ENCODE measurements at places on chromosomes 2 and 18.
A peak's percentile ranks its signal among the peaks of the same experiment; 100 is the strongest.

- H3K36me3 ChIP-seq = no peaks in the 10 kb centered on the region
- no peak overlapping the region for H3K4me3 ChIP-seq
- no peak for DNase-seq
Observed at GRCh38 chr18:32530947-32531651, 60.4 kb upstream of the GAREM1 start.

- H3K27ac ChIP-seq = no peak overlapping the region
- peaks cover 2% of the 10 kb centered on the region for H3K27me3 ChIP-seq
- DNase-seq = no peak
- H3K4me1 ChIP-seq = no peaks in the 10 kb centered on the region
Observed at GRCh38 chr2:168475636-168476035, 19.6 kb downstream of the CERS6 start.

GRCh38 chr2:205700331-205701132 lies 18.2 kb downstream of the NRP2 start:
- no peaks in the 10 kb centered on the region for H3K36me3 ChIP-seq
- peaks cover 27% of the 10 kb centered on the region for H3K4me1 ChIP-seq
- H3K27me3 ChIP-seq = no peaks in the 10 kb centered on the region
- peak overlapping the region; percentile 11 for H3K27ac ChIP-seq

- H3K36me3 ChIP-seq = peaks cover 18% of the 10 kb centered on the region
- H3K4me3 ChIP-seq = peak overlapping the region; percentile 71
- peak overlapping the region; percentile 98 for H3K27ac ChIP-seq
- H3K4me1 ChIP-seq = peaks cover 59% of the 10 kb centered on the region
- DNase-seq = no peak
Observed at GRCh38 chr2:113895301-113895700, 5.4 kb downstream of the ACTR3 start.

DNA sequence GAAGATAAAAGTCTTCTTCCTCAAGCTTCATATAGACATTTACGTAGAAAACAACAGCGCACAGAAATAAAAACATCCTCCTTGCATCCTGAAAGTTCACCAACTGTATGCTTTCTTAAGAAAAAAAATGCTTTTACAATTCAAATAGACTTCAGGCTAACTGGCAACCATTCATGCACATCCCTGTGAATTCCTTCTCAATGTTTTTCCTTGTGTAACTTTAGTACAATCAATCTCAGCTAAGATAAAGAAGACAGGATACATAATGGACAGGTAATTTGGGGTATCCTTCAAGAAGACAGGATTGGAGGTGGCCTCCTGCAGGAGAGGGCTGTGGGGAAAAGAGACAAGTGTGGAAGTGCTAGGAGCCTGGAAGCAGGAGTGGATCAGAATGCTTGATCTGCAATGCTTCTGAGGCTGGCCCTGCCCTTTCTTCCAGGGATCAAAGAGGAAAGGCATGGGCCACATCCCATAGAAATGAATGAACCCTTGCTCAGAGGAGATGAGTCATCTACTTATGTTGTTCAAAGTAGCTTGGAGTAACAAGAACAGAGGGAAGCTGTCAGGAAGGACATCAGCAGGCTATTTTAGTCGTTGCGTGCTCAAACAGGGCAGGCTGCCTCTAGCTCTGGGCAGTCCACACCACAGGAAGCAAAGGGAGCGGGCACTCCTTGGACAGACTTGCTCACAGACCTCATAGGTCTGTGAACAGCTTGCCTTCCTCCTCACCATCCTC lies 126.6 kb downstream of the TMEM131 start:
- peaks cover 29% of the 10 kb centered on the region for H3K4me1 ChIP-seq
- no peak for DNase-seq
- no peak overlapping the region for H3K4me3 ChIP-seq
- H3K36me3 ChIP-seq = peaks cover 36% of the 10 kb centered on the region
- peak overlapping the region; percentile 4 for H3K27ac ChIP-seq
- H3K27me3 ChIP-seq = no peaks in the 10 kb centered on the region

GRCh38 chr2:127604986-127605385 lies 41.0 kb upstream of the GPR17 start:
- H3K27me3 ChIP-seq = peaks cover 2% of the 10 kb centered on the region
- DNase-seq = no peak
- peaks cover 2% of the 10 kb centered on the region for H3K36me3 ChIP-seq
- no peak overlapping the region for H3K4me3 ChIP-seq

DNA sequence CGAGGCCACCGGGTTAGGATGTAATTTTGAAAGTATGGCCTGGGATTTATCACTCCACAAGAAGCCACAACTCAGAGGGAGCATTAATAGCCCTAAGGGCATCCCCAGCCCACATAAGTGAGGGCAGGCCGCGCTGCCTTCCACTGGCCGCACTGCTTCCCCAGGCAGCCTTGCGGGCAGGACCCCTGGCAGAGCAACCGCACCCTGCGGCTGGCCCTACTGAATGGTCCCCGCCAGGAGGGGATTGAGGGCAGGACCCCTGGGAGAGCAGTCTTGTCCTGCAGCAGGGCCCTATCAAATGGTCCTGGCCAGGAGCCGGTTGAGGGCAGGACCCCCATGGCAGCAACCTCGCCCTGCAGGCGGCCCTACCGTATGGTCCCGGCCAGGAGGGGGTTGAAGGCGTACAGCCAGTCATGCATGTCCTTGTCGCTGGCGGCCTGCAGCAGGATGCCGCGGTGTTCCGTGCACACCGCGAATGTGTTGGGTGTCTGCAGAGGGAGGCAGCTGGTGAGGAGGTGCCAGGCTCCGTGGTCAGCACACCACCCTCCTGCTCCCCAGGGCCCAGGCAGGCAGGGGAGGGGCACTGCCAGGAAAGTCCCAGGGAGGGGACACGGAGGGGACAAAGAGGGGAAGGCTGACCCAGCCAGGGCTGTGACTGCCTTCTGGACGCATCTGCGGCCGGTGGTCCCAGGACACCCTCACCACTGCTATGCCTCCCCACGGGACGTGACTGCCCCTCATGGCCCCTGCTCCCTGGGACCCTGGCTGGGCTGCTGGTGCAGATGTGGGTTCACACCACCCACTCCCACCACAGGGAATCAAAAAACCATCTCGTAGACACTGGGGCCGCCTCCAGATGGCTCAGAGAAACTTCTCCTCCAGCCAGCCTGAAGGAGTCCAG lies 26.3 kb downstream of the AQP12A start:
- H3K36me3 ChIP-seq = no peaks in the 10 kb centered on the region
- DNase-seq = no peak
- H3K27me3 ChIP-seq = peaks cover 8% of the 10 kb centered on the region
- no peak overlapping the region for H3K27ac ChIP-seq

DNA sequence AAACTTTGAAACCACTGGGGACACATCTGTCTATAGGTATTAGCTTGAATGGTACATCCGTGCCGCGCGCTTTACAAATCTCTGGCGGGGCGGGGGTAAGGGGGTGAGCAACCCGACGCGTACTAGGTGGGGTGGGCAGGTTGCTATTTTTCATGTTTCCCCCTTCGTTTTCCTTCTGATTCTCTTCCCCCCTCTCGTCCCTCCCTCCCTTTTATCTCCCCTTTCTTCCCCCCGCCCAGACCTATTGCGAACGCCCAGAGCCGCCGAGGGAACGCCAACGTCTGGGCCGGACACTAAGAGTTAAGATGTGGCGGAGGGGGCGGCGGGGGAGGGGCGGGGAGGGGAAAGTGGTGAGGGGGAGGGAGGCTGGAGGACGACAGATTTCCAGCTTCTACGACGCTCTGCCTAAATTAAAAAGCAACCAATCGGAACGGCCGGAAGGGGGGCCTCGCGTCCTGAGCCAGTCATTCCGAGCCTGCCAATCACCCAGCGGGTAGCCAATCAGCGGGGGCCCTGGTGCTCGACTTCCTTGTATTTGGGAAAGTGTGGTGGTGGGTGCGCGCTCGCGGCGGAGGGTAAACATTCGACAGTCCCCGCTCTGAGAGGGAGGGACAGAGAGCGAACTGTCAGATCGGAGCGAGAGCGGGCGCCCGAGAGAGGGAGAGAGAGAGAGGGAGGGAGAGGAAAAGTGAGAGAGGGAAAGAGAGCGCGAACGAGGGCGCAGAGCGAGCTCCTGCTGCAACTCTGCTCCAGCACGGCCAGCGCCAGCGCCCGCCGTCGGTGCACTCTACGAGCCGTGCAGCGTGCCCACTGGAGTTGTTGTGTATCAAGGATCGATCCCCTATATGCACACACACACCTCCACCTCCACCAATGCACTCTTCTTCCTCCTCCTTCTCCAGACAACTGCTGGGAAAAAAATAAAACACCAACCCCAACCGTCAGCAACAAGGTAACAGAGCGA lies at the start of gene POU3F3:
TSS of gene POU3F3 (plus strand) at position 582 of the 964 bp plus-strand sequence. CDS start 1,396 bp downstream, outside the sequence.
- no peak for DNase-seq
- H3K4me1 ChIP-seq = peaks cover 24% of the 10 kb centered on the region
- H3K4me3 ChIP-seq = peak within 1 kb of the TSS; percentile 86
- peak within 1 kb of the TSS; percentile 94 for H3K27ac ChIP-seq
- H3K27me3 ChIP-seq = peaks cover 42% of the 10 kb centered on the region

DNA sequence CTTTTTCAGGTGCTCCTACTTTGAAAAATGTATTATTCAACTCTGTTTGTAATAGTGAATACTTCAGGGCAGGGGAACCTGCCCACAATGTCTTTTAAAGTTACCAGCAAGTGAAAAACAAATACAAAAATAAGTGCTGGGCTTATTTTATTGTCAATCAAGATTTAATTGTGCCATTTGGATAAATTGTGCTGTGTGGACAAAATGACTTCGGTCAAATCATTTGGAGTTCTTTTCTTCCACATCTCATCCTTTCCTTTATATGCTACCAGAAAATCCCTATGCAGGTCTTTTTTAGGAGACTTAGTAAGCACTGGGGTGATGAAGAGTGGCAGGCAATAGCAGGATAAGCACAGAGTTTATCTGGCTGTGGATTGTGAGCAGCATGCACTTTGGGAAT lies 63.9 kb downstream of the NYAP2 start:
- H3K27ac ChIP-seq = no peak overlapping the region
- H3K4me3 ChIP-seq = peak overlapping the region; percentile 32
- DNase-seq = no peak
- H3K27me3 ChIP-seq = peaks cover 3% of the 10 kb centered on the region
- H3K36me3 ChIP-seq = no peaks in the 10 kb centered on the region
- peaks cover 9% of the 10 kb centered on the region for H3K4me1 ChIP-seq

- DNase-seq = no peak
- H3K4me1 ChIP-seq = no peaks in the 10 kb centered on the region
- peaks cover 5% of the 10 kb centered on the region for H3K36me3 ChIP-seq
- no peak overlapping the region for H3K4me3 ChIP-seq
- peaks cover 10% of the 10 kb centered on the region for H3K27me3 ChIP-seq
- no peak overlapping the region for H3K27ac ChIP-seq
Observed at GRCh38 chr2:54360055-54360792, 95.9 kb upstream of the SPTBN1 start.

DNA sequence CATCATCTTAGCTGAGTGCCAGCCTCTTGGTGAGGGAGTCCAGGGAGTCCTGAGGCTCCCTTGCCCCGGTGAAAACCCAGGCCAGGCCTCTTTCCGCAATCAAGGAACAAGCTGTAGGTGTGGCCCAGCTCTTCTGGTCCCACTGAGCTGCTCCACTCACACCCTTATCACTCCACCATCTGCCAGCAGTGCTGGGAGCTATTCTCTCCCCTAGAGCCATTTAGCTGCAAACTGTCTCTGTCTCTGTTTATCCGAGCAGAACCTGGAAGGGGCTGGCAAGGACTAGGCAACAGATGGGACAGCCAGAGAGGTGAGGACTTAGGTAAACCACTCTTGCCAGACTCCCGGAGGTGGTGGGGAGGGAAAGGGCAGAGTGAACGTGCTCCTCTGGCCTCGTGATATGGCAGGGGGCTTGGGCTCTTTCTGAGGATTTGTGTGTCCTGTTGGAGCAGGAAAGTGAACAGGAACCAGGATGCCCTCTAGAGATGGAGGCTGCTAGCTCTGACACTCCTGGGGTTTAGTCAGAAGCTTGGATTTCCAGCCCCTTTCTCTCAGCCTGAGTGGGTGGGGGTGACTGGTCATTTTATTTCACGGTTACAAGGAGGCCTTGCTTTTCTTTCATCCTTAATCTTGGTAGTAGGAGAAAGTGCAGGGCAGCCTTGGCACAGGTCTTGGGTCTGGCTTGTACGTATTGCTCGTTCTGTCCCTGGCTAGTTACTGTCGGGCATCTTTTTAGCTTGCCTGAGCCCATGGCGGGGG lies 19.6 kb downstream of the B3GNT2 start:
- H3K27me3 ChIP-seq = no peaks in the 10 kb centered on the region
- H3K4me3 ChIP-seq = no peak overlapping the region
- H3K27ac ChIP-seq = no peak overlapping the region
- peaks cover 38% of the 10 kb centered on the region for H3K36me3 ChIP-seq
- no peak for DNase-seq

DNA sequence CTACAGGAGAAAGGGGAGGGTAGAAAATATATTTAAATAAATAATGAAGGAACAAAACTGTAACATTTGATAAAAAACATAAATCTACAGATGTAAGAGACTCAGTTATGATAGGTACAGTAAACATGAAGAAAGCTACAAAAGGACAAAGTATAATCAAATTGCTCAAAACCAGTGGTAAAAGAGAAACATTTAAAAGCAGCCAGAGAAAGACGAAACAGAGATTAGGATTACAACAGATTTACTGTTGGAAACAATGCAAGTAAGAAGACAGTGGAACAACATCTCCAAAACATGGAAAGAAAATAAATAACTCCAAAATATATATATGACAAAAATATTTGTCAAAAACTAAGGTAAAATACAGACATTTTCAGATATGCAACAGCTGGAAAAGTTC lies 307.7 kb upstream of the REV1 start:
- peaks cover 9% of the 10 kb centered on the region for H3K4me1 ChIP-seq
- no peak overlapping the region for H3K27ac ChIP-seq

DNA sequence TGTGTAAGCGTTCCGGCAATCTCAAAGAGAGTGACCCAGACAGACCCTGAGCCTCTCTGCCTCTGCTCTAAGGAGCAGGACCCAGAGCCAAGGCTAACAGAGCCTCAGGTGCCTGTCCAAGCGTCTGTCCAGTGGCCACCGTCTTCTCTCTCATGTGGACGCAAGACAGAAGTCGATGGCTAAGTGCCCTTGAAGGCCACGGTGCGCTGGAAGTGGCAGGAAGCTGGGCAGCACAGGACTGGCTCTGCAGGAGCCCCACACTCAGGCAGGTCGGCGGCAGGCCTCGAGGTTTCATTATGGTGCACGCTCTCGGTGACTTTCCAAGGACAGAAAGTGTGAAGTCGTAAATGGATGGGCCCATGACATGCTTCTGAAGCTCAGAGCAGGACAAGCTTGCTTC lies 49.1 kb downstream of the HDAC4 start:
- peaks cover 17% of the 10 kb centered on the region for H3K36me3 ChIP-seq
- H3K4me3 ChIP-seq = no peak overlapping the region
- H3K27me3 ChIP-seq = no peaks in the 10 kb centered on the region
- H3K4me1 ChIP-seq = no peaks in the 10 kb centered on the region
- DNase-seq = no peak

- peaks cover 40% of the 10 kb centered on the region for H3K36me3 ChIP-seq
- DNase-seq = no peak
- H3K4me3 ChIP-seq = no peak overlapping the region
- H3K27ac ChIP-seq = no peak overlapping the region
- no peaks in the 10 kb centered on the region for H3K27me3 ChIP-seq
Observed at GRCh38 chr2:151481744-151482143, 72.0 kb downstream of the RIF1 start.

DNA sequence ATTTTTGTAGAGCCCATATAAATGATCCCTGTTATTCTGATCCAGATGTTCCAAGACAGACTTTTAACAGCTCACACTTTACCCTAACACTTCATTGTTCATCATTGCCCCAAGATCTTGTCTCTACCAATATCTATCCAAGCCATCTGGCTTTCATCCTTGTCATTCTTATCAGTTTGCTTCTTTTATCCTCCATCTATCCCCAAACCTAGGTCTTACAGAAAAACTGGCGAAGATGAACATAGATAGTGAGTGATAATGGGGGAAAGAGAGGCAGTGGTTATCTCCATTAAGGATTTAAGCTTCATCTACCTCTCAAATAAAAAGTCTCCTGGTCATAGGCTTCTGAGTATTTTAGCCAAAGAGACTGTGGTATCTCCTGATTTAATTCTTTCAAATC lies 89.5 kb downstream of the DHRS9 start:
- no peak overlapping the region for H3K27ac ChIP-seq
- H3K4me3 ChIP-seq = no peak overlapping the region

Data from memory B cell (primary cell).